ENCODE measurements at places on chromosomes 2 and 18. TPM values are rescaled to one million over a fixed set of nuclear protein-coding genes. Genes with fewer than 3 reads are reported as not detected.

The PCARE gene
- total RNA-seq = not detected

The SCN9A gene
- total RNA-seq = 12.1 TPM

The DUSP2 gene
- total RNA-seq = 0.94 TPM

The SKOR2 gene
- total RNA-seq = not detected

The ZNF804A gene
- 4.7 TPM for total RNA-seq

The HOXD11 gene
- not detected for total RNA-seq

The SNTG2 gene
- total RNA-seq = not detected

The CCDC148 gene
- 0.63 TPM for total RNA-seq

The ASXL3 gene
- 0.69 TPM for total RNA-seq

The FABP1 gene
- total RNA-seq = 0.09 TPM

The SH3BP4 gene
- 21.6 TPM for total RNA-seq

The PLA2R1 gene
- total RNA-seq = 13.6 TPM

The CABYR gene
- total RNA-seq = 4.7 TPM

The FAM98A gene
- total RNA-seq = 19.5 TPM

The KLHL14 gene
- total RNA-seq = not detected

The CNOT9 gene
- total RNA-seq = 23.9 TPM

The SF3B6 gene
- total RNA-seq = 129 TPM

The ACKR3 gene
- 3.2 TPM for total RNA-seq

The LYG2 gene
- not detected for total RNA-seq

The SETBP1 gene
- total RNA-seq = 5.2 TPM

The CAPN14 gene
- total RNA-seq = 0.16 TPM

The LIMS3 gene
- total RNA-seq = 1.6 TPM

The SRD5A2 gene
- not detected for total RNA-seq
